ENCODE measurements at places on chromosomes 5 and 9.

DNA sequence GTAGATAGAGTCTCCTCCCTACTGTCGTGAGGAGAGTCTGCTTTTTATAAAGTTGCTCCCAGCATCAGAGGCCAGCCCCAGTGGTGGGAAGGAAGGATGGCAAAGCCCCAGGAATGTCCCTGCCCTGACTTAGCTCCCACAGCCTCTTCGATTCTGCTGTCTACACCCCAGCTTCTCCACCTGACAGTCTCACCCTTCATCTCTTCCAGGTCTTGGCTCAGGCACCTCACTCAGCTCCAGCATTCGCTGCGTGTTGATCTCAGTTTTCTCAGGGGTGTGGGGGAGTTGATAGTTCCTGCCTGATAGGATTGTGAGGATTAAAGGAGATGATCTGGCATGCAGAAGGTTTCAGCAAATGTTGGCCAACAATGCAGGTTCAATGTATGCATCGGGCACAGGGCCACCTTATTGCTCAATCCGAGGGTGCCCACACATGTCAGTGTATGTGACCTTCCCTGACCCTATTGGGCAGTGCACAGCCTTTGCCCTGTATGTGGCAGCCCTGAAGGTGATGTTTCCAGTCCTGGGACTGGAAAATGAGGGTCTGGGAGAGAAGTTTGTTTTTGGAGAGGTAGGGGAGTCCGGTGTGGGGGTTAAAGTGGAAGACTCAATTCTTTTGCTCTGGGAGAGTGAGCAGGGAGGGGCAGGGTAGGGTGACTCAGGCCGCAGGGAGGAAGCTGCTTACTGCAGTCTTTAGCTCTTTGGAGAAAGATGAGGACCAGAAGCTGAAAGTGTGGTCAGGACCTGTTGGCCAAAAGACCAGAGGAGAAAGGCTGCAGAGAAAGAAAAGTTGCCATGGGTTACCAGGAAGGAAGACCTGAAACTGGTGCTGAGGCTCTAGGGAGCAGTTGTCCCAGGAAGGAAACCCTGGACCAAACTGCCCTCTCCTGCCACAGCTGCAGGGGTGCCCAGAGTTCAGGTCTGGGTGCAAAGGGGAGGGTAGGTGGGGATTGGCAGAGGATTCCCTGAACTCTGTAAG is 153.2 kb downstream of the MACROH2A1 start:
- no peak for DNase-seq

DNA sequence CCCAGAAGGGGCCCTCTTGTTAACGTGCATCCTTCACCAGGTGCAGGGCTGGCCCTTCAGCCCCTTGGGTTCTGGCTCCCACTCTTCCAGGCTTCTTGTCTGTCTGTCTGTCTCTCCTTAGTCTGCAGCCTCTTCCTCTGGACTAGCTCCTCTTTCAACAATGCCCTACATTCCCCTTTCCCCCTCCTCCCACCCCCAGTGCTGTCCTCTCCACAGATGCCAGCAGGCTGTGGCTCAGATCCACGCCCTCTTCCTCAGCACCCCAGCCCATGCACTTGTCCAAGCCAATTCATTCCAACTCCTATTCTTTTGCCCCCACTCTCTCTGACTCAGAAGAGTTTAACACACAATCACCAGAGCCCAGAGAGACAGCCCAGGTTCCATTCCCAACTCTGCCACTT is 45.2 kb upstream of the ALDH1B1 start:
- no peak for DNase-seq

DNA sequence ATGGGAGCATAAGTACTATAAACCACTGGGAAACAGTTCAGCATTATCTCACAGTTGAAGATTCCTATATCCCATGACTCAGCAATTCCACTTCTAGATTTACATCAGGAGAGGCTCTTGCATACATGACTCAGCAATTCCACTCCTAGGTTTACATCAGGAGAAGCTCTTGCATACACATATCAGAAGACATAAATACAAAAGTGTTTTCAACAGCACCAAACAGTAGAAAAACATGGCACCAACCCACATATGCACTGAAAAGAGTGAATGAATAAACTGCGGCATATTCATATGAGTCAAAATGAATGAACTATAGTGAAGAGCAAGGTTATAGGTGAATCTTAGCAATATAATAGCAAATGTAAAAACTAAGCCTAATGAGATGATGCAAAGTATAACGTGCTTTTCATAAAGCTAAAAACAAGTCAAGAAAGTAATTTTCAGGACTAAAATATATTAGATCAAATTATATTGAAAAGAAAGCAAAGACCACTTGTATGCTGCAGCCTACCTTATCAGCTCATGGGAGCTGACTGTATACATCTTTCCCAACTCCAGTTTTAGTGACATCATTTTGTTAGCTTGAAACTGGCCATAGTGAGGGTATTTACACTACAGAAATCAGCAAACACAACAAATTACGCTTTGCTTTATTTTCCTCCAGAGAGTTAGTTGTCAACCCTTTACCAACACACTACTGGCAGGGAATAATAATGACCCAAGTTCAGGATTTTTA is 95.8 kb downstream of the ANKRD18B start:
- no peak for DNase-seq

DNA sequence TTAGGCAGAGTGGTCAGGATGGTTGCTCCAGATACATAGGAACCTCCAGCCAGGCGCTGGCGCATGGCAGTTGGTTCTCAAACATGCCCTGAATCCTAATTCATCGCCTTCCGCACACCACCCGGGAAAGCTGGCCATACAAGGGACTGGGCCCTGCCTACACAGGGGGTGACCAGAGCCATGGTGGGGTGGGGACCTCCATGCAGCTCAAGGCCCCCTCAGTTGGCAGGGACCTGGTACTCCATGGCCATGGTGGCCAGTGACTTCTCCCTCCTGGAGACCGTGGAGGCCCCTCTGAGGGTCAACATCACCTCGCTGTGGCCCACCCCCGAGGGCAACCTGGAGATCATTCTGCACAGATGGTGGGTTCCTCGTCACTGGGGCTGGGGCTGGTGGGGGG is 26.8 kb downstream of the PAEP start:
- peak; percentile 36 for DNase-seq

DNA sequence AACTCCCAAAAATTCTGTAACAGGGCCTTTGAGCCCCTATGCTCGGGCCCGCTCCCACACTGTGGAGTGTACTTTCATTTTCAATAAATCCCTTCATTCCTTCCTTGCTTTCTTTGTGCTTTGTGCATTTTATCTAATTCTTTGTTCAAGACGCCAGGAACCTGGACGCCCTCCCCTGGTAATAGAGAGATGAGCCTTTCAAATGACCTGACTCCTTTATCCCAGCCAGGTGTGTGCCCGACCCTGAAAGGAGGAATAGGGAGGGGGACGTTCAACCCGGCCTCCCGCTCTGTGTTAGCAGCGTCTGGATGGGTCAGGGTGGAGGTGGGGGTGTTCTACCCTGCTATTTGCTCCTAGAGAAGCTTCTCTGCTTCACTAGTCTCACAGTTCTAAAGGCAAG is 53.9 kb downstream of the FXN start:
- peak; percentile 72 for DNase-seq

- no peak for DNase-seq
Measured at GRCh38 chr9:121303456-121304451, 35.8 kb downstream of the GSN start.

GRCh38 chr5:15757619-15758018 is 257.6 kb downstream of the FBXL7 start:
- DNase-seq: no peak

GRCh38 chr9:74948937-74949336 is 3.8 kb downstream of the C9orf40 start:
- no peak for DNase-seq

DNA sequence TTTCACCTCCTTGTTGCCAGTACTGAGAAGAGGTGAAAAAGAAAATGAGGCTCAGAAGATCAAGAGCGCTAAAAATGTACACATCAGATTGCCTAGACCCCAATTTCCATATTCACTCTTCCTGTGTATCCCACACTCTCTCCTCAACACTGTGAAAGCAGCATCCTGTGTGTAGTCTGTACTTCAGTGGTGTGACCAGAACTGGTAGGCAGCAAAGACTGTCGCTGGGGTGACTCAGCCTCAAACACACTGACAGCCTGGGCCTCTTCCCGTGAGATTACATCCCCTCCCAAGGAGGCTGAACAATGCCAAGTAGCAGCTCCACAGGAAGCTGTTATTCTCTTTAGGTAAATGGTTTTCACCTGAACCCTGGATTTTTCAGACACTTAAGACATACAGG is 135.5 kb downstream of the CCDC192 start:
- DNase-seq: peak; percentile 6

- DNase-seq: no peak
Measured at GRCh38 chr5:3891113-3891512, 295.5 kb downstream of the IRX1 start.

DNA sequence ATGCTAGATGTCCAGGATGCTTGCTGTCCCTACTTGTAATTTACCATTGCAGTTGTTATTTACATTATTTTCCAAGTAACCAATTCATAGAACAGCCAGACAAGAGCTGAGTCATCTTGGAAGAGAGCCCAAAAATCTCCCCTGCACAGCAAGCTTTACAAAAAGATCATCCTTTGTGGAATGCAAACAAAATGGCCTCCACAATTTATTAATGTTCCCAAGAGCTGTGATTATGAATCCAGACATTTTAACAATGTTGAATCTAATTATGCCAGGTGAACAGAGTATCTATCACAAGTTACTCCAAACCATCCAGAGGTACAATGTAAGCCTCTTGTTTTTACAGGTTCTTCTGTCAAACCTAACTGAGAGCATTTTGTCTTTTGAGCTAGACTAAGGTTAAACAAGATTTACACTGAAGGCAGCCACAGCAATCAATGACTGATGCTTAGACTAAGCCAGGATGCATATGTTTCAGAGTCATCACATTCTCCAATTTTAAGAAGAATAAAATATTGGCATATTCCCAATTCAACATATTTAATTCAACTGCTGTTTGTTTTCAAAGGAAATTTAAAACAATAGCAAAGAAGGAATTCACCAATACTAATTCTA is 95.3 kb upstream of the SLC12A2 start:
- DNase-seq: no peak

- no peak for DNase-seq
Measured at GRCh38 chr9:79352322-79352721, 219.4 kb upstream of the TLE4 start.

DNA sequence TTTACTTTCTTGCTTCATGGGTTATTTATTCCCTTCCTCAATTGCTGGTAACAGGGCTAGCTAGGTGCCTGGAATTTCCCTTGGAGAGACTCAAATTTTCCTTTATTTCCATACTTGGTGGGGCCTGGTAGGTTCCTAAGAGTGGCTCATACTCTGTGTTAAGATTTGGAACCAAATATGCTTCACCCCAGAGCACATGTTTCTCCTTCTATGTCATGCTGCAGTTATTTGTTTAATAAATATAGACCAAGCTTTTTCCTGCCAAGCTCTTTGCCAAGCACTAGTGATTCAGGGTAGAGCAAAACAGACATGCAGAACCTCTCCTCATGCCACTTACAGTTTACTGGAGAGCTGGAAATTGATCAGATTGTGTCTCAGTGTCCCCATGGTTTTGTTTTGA is 290.3 kb upstream of the SGCD start:
- DNase-seq: no peak

DNA sequence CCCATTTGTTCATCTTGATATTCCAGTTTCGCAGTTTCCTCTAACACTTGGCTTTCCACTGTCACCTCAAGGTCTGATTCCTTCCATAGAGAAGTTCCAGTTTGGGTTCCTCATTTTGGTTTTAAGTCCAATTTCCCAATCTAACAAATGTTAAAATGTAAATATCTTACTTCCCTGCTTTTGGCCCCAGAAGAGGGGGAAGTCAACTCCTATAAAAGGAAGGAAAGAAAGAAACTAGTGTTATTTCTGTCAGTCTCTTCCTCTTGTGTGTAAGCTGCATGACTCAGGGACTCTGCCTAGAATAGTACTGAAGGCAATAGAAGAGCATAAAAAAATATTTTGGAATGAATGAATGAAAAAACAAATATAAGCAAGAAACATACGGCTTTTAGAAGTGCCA is 127.5 kb upstream of the CCNG1 start:
- DNase-seq: no peak
